Activated naive CD4-positive, alpha-beta T cell (primary cell): ENCODE measurements at places on chromosomes 1 and 21.

DNA sequence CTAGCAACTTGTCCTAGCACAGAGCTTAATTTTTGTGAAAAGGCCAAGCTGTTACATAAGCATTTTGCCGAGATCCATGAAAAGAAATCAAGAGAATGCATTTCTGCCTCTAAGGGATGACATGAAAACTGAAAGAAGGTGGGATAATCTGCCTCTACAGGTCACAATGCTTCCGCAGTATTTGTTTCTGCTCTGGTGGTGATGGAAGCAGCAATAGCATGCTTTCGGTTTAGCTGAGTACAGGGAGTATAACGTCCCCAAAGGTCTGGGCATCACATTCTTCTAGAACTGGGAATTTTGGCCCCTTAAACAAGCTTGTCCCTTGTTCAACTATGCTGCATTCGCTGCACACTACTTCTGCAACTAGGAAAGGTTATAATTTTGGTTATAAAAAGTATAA lies 14.4 kb upstream of the MAGI3 start:
- no peak for DNase-seq

- no peak for DNase-seq
These were observed 96.0 kb downstream of the GRIK1 start for GRCh38 chr21:29843804-29844203.

DNA sequence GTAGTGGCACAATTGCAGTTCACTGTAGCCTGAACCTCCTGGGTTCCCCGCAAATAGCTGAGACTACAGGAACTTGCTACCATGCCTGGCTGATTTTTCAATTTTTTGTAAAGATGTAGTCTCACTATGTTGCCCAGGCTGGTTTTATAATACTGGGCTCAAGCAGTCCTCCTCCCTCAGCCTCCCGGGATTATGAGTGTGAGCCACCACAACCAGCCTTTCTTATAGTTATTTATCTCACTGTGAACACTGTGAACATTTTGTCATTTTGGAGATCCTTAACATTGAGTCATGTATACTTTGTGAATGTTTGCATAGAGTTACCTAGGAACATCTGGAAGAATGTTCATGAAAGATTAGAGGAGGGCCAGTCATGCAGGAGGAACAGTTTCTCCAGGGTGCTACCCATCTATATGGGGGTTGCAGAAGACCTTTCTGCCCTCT lies 127.1 kb upstream of the CACYBP start:
- DNase-seq, result no peak

- no peak for DNase-seq
These were observed 51.9 kb upstream of the CD34 start for GRCh38 chr1:207962716-207963426.

DNA sequence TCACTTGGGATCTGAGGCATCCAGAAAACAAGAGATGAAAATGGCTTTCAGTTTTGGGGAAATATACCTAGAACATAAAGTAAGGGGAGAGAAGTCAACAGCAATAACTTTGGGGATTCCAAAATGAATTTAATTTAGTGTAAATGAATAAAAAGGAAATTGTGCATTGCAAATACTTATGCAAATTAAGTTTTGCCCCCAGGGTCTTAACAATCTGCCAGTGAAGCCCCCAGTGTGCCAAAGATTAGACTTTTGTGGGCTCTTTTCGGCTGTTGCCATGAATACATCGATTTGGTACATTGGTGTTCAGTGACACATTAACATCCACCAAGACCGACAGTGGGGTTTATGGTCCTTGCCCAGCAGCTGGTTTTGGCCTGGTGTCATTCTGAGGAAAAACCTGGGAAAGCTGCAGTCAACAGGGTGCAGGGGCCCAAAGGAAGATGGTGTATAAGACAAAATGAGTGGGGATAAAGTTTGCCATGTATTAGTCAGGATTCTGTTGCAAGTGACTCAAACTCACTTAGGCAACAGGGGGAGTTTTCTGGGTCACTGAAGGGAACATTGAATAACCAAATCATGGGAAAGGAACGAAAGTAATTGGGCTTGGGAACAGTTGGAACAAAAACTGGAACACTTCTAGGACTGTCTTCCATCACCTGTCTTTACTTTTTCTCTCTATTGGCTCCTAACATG lies 30.2 kb upstream of the IGSF3 start:
- DNase-seq, result no peak

GRCh38 chr1:110962892-110963690 lies 631 bp downstream of the LRIF1 start:
- DNase-seq, result peak; percentile 48
